Stromal cell of bone marrow (primary cell): ENCODE measurements at places on chromosomes 4 and X.

GRCh38 chrX:129959493-129959832, 23.0 kb upstream of the BCORL1 start:
- no peak for DNase-seq

DNA sequence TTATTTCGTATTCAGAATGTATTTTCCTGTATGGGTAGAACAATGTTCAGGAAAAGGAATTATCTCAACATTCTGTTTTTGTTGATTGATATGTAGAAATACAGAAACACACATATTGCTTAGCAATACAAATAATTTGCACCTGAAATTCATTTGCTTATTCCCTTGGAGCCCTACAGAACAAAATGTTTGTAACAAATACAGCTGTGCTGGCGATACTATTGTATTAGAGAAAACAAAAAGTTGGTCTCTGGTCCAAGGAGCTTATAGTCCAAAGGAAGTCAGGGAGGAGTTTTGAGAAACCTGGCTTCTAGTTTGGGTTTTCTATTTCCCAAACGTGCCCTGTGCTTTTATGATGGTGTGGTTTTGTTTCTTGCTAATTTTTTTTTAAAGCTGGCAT, 37.8 kb upstream of the CAPN6 start:
- no peak for DNase-seq

DNA sequence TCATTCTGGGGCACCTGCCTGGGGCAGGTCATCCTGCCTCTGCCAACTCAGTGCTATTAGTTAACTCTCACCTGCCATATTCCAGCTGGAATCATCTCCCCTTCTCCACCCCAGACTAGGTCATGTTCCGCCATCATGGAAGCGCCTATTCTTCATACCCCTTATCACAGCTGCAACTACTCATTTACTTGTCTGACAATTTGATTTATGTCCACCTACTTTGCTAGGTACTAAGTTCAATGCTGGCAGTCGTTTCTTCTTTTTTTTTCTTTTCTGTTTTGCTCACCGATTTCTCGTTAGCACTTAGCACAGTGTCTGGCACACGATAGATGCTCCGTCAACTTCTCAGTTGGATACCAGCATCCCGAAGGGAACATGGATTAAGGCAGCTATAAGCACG, 1.1 kb upstream of the FMR1 start:
- DNase-seq, result no peak

GRCh38 chr4:67717586-67717985, 16.6 kb upstream of the UBA6 start:
- no peak for DNase-seq

DNA sequence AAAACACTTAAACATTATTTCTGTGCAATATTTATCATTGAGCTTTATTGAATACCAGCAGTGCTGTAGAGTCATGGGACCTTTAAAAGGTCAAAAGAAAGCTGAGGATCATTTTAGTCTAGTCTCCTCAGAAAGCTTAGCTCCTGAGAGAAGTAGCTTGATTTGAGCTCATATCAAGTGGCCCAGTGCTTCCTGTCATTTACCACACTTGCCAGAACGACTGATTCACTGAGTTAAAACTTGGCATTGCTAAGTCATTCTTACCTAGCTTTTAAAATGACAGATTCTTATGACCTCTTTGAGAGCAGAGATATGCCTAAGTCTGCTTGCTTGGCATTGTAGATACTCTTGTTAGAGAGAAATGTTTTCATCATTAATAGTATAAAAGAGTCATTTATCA, 15.2 kb downstream of the SEPTIN11 start:
- DNase-seq, result no peak

DNA sequence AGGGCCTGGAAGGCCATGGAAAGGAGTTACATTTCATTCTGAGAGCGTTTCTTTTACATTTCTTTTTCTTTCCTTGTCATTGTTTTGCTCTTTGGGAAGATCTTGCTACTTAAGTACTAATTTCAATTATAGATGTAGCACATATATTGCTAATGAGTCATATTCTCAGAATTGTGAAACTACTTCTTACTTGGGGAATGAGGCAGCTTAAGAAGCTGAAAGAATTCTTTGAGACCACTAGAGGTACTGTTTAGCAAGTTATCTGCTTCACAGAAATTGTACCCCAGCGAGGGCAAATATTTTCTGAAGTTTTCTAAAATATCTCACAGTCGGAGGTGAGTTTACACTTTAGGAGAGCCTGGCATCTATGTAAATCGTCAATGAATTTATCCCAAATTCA, 100.6 kb downstream of the AFF2 start:
- no peak for DNase-seq
